Endothelial cell (in vitro differentiated cells): ENCODE measurements at places on chromosomes 2 and 18.

- peaks cover 14% of the 10 kb centered on the region for H3K27me3 ChIP-seq
- H3K27ac ChIP-seq = no peak overlapping the region
- no peak for DNase-seq
- H3K4me1 ChIP-seq = peaks cover 13% of the 10 kb centered on the region
- H3K36me3 ChIP-seq = peaks cover 18% of the 10 kb centered on the region
These were observed 238.1 kb downstream of the KLHL29 start for GRCh38 chr2:23622966-23623675.

- H3K27me3 ChIP-seq = no peaks in the 10 kb centered on the region
- H3K4me3 ChIP-seq = no peak overlapping the region
- no peak overlapping the region for H3K27ac ChIP-seq
- no peak for DNase-seq
- no peaks in the 10 kb centered on the region for H3K36me3 ChIP-seq
- peaks cover 5% of the 10 kb centered on the region for H3K4me1 ChIP-seq
These were observed 84.2 kb downstream of the SOCS6 start for GRCh38 chr18:70373042-70373519.

DNA sequence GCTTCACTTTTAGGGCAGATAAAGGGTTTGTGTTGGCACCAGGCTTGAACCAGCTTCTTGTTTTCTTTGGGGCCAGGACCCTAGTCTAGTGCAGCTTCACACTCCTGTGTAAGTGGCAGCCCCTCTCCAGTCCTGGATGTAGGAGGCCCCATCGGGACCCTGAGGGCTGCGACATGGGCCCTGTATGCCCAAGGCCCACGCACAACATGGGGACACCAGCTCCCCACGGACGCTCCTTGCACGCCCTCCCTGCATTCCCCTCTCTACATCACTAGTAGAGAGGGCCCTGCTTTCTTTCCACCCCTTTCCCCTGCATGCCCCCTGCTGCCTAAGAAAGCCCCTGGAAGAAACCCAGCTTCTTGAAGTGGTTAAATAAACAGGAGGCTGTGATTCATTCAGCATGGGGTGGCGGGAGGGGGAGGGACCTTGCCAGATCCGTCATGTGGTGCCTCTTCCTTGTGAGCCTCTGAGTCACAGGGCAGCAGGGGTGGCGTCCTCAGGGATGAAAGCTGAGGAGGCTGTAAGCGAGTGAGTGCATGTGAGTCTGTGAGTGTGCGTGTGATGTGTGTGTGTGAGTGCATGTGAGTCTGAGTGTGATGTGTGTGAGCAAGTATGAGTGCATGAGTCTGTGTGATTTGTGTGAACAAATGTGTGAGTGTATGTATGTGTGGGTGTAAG lies 42.5 kb downstream of the COPS8 start:
- H3K27ac ChIP-seq = no peak overlapping the region
- H3K4me1 ChIP-seq = no peaks in the 10 kb centered on the region
- peaks cover 2% of the 10 kb centered on the region for H3K27me3 ChIP-seq
- peak; percentile 13 for DNase-seq
- H3K4me3 ChIP-seq = no peak overlapping the region
- no peaks in the 10 kb centered on the region for H3K36me3 ChIP-seq

DNA sequence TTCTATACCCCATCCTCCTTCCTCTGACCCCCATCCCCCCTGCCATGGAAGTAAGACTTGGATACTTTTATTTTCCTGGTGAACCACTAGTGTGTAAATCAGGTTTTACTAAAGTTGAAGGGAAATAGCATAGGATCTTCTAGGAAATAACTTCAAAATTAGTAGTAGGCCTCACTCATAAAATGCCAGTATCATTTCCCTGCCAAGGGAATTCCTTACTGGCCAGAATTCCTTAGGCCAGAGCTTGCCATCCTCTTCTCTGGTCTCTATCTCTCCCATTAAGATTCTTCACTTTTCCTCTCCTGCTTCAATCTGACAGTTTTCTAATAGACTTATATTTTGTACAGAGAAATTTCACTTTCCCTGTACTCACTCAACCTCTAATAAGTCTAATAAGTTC lies 322.8 kb upstream of the TANK start:
- H3K4me3 ChIP-seq = no peak overlapping the region
- H3K4me1 ChIP-seq = no peaks in the 10 kb centered on the region
- no peaks in the 10 kb centered on the region for H3K36me3 ChIP-seq
- DNase-seq = no peak
- no peaks in the 10 kb centered on the region for H3K27me3 ChIP-seq
